Stimulated activated CD8-positive, alpha-beta memory T cell treated with anti-CD3 and anti-CD28 coated beads, Interleukin-12 subunit alpha, Interleukin-12 subunit beta, amount 100 ng/mL, for 4 hours (primary cell): ENCODE measurements at places on chromosomes 16 and 17.

DNA sequence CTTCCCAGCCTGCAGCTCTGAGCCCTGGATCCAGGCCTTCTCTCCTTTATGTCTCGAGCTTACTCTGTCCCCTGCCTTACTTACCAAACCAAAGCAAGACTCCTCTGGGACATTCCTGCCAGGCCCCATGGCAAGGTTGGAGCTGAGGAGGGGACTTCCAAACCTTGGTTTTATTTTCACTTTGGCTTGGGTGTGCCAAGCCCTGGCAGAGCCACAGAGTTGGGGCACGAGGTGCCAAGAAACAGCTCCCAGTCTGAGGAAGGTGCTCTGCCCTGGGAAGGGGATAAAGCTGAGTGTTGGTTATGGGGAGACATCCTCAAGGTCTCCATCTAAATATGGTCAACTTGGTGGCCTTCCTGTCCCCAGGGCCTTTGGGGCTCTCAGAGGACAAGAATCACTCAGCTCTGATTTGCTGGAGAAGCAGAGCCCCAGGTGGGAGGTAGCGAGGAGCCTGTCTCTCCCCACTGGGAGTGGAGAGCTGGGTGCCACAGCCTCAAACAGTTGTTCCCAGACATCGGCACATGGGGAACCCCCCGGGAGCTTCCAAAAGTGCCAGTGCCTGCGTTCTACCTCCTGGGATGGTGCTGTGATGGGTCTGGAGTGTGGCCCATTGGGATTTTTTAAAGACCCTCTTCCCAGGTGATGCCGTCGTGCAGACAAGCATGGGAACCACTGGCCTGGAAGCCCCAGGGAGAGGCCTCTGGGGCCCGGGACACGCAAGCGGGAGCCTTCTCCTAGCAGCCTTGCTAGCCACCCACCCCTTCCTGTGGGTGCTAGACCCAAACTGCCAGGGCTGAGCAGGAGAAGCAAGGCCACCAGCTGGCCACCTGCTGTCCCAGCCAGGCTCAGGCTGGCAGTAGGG lies 10.3 kb downstream of the NLRC5 start:
- no peak for DNase-seq

DNA sequence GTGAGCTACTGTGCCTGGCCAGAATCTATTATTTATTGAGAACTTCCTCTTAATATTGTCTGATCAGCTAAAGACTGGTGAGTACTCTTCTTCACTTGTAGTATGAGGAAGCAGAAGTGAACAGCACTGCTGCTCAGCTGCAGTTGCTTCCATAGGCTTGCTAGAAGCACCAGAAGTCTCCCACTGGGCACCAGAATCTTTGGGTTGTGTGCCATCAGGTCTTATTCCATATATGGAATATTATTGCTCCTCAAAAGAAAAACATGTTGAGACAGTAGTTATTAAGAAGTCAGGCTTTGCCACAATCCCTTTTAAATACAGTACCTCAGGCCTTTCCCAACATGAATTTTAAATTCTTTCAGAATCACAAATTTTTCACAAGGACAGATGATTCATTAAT lies 17.2 kb downstream of the SNTB2 start:
- DNase-seq = no peak

DNA sequence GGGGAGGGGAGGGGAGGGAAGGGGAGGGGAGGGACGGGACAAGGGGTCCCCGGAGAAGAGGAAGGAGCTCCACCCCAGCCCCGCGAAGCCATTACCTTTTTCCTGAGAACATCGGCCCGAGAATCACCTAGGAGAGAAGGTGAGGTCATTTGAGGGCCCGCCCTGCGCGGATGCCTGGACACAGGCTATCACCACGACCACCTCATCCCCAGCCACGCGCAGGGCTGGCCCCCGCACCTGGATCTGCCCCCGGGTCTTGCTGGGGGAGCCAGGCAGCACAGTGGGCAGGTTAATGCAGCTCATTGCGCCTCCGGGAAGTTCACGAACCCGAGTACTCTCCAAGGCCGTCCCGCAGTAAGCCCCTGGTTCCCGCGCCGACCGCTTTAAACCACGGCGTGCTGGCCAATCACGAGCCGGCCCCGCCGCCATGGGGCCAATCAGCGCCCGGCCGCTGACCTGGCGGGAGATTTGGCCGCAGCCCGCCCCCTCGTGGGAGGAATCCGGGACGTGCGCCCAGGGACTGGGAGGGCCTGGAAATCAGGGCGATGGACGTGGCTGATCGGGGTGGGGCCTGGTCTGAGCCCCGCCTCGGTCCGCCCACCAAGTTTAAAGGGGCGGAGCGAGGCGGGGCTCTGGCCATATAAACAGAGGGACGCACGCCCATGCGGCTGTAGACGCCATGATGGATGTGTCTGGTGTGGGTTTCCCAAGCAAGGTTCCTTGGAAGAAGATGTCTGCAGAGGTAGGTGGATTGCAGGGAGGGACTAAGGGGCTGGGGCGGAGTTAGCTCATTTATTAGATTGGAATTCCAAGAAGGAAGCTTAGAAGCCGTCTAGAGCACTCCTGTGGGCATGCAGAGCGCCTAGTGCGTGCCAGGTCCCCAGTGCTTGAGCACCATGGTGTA lies at the start of the genes AFMID and TK1:
Gene AFMID, plus strand, starts transcription at position 671 of the 904 bp plus-strand sequence. Its CDS starts 9 bp downstream, at position 680.
Gene TK1, minus strand, starts transcription at position 361 of the 904 bp plus-strand sequence. Its CDS starts 58 bp downstream, at position 303.
- peak; percentile 62 for DNase-seq

GRCh38 chr17:44914148-44914547 lies 1.2 kb downstream of the GFAP start:
- no peak for DNase-seq

GRCh38 chr17:67110619-67111018 lies 66.3 kb downstream of the CACNG1 start:
- DNase-seq = no peak

DNA sequence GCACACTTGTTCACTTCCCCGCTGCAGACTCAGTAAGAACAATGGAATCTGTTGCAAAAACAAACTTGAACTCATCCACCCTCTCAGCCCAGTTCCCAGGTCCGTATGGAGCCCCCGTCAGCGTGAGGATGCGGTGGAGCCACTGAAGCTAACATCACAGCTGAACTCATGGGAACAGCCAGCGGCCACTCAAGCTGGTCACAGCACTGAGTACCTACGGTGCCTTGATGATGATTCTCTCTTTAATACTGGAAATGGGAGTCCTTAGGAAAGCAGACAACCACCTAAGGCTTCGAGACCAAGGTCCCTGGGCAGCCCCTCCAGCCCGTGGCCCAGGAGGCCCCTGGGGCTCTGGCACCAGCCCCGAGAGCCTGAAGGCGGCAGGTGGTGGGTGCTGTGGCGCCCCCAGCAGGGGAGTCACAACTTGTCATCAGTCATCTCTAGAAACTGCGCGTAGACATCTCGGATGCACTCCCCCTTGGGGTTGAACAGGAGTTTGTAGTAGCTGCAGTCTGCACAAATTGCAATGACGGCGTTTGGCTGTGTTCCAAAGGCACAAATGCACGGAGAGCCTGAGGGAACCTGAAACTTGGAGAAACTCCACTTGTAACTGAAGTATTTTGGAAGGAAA lies 31.0 kb upstream of the RHOT1 start:
- DNase-seq = no peak

DNA sequence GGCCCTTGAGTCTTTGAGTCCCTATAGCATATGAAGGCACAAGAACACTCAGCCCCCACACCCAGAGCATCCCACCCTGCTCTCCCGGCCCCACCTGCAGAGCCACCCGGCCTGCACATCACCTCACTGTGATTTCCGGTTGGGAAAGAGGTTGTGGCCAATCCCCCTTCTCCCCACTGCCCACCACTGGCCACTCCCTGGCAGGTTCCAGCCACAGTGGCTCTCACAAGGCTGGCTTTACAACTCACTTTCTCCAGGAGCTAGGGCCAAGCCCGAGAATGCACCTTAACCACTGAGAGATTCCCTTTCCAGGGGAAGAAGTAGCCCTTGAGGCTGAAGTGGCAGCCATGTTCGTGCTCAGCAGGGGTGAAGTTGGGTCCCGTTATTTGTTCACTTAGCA lies 123.9 kb downstream of the C16orf78 start:
- no peak for DNase-seq

GRCh38 chr16:26598061-26598460 lies 468.7 kb upstream of the C16orf82 start:
- peak; percentile 9 for DNase-seq

DNA sequence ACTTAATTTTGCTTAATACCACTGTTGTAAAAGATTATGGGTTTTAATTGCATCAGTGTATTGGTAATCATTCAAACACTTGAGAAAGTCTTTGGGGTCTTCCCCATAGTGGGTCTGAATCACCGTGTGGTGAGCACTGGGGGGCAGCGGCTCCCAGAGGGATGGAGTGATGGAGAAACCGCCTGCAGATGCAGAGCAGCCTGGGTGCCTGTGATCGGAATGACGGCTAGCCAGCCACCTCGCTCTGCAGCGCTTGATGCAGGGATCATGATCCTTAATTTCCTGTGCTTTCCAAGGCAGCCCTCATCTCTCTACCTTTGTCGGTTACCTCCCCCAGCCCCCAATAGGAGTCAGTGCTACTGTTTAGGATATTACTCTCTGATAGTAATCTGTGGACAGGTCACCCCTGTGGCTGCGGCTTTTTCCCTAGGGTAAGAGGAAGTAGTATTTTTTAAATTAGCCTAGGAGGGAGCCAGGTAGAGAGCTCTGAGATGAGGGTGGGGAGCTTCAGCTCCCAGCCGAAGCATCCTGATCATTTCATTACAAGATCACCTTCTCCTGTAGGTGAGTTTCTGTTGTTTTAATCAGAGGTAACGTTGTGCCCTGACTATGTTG lies 135.6 kb downstream of the MSI2 start:
- no peak for DNase-seq

DNA sequence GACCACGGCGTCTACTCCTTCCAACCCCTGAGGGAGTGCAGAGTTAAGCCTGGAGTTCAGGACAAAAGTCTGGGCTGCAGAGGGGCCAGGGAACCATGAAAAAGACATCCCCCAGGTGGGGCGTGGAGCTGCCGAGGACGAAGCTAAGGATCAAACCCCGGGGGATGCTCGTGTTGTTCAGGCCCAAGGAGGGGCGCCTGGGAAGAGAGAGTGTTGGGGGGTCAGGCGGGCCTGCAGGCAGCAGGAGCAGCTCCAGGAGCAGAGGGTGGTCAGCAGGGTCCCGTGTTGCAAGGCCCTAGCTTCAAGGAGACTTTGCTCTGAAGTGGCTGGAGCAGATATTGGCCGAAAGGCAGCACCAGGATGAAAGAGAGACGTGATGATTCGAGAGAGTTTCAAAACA lies 26.7 kb downstream of the NECAB2 start:
- DNase-seq = no peak

DNA sequence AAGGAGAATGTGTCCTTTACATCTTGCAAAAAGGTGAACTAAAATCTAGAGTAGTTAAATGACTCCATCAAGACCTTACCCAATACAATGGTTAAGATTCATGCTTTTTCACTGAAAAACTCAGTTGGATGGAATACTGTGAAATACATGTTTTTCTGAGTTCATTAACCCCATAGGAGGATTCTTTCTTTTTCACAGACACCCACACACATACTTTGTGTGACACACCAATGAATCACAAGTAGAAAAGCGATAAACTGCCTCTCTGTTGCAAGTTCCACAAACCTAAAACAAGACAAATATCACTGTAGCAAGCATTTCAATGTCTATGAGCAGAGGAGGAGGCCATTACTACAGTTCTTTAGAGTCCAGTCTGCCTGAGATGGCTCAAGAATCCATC lies 258.8 kb upstream of the CDH5 start:
- DNase-seq = no peak

GRCh38 chr17:81549826-81550225 lies 2.3 kb downstream of the FAAP100 start:
- no peak for DNase-seq

- no peak for DNase-seq
Measured at GRCh38 chr16:52070341-52071057, 476.4 kb downstream of the TOX3 start.

- no peak for DNase-seq
Measured at GRCh38 chr16:72198021-72198711, 26.2 kb upstream of the PMFBP1 start.

- DNase-seq = no peak
Measured at GRCh38 chr16:82658796-82659195, 32.0 kb downstream of the CDH13 start.

GRCh38 chr17:83100220-83100852 lies 20.9 kb downstream of the METRNL start:
- DNase-seq = no peak

DNA sequence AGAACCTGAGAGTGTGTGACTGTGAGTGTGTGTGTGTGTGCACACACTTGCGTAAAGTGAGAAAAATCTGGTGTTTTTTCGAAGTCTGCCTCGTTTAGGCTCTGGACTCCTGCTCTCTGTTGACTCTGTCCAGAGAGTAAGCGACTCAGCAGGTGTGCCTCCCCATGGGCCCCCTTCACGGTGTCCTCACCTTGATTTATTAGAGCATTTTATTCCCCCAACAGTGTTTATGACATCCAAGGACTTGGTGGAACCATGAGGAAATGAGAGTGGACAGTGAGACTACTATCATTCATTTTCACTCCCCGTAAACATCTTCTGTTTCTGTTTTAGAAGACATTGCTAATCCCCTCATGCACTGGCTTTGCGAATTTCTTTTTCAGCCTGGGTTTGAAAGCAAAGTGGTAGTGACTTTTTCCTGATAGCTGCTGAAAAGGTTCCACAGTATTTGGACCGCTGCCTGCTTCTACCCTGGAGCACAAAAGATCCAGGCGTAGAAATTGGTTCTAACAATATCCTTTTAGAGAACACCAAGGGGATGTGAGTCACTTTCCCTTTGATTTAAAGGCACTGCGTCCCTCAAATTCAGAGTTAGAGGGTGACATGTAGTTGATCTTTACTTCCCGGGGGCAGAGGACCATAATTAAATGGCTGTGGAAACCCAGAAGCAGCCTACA lies 218.2 kb downstream of the WWOX start:
- DNase-seq = no peak

DNA sequence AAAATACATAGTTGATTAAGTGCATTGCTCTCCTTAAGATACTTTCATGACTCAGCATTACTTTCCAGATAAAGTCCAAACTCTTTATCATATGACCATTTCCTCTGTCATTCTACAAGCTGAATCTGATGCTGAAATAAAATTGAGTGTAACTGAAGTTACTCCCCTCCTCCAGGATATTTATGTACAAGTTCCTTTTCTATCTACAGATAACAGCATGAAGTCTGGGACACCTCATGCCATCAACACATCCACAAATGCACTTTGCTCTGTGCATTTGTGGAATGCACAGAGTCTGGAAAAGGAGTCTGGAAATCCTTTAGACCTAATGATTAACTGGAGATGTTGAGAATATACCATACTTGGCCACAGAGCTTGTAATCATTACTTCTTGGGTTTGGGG lies 60.5 kb downstream of the ACSM2B start:
- DNase-seq = no peak

- DNase-seq = no peak
Measured at GRCh38 chr16:49883076-49884014, 27.4 kb upstream of the ZNF423 start.

DNA sequence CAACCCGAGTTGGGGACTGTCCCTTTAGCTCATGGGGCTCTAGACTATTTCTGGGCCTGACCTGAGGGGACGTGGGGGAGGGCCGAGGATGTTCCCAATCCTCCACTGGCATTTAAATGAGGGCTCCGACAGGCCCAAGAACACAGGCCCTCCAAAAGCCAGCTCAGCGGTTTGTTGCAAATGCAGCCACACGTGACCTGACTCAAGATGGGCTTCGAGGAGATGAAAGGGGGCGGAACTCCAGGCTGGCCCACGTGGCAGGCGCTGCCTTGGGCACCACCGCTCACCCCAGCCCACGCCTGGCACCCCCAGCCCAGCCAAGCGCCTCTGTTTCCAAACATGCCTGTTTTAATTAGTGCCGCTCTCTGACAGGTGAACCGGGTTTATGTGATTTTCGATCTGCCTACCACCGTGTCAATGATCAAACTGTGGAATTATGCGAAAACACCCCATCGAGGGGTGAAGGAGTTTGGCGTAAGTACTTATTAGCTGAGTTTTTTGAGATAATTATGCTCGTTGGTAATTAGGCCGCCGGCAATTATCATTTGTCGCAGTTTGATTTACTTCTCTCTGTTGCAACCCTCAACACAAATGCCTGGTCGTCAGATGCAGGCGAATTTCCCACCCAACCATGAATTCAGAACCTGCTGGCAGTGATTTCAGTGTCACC lies 226.7 kb downstream of the KATNIP start:
- no peak for DNase-seq
